ENCODE measurements at places on chromosomes 6 and 20.

GRCh38 chr6:52937908-52938307 is 28.4 kb upstream of the GSTA3 start:
- no peak for DNase-seq

GRCh38 chr20:32858701-32859372 is at the start of gene EFCAB8:
Gene EFCAB8 (plus strand): TSS chr20:32858923. CDS start chr20:32863793, 4,870 bp downstream.
- no peak for DNase-seq

DNA sequence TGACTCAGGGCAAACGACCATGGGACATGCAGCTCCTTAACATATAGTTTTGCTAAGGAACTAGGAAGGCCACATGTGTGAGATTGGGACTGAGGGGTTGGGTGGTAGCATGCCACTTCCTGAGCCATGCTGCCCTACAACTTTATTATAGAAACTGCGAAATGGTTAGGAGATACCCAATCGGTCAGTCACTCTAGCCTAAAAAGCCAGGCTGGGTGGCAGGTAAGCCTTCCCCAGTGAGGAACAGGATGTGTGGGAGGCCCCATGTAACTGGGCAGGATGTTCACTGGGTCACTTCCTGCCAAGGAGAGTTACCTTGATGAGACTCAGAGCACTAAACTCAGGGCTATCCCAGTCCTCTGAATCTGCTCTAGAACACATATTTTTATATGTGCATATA is 123.5 kb downstream of the MAP3K7 start:
- DNase-seq: no peak

GRCh38 chr20:43448748-43449535 is 8.8 kb upstream of the SRSF6 start:
- DNase-seq: peak; percentile 43

DNA sequence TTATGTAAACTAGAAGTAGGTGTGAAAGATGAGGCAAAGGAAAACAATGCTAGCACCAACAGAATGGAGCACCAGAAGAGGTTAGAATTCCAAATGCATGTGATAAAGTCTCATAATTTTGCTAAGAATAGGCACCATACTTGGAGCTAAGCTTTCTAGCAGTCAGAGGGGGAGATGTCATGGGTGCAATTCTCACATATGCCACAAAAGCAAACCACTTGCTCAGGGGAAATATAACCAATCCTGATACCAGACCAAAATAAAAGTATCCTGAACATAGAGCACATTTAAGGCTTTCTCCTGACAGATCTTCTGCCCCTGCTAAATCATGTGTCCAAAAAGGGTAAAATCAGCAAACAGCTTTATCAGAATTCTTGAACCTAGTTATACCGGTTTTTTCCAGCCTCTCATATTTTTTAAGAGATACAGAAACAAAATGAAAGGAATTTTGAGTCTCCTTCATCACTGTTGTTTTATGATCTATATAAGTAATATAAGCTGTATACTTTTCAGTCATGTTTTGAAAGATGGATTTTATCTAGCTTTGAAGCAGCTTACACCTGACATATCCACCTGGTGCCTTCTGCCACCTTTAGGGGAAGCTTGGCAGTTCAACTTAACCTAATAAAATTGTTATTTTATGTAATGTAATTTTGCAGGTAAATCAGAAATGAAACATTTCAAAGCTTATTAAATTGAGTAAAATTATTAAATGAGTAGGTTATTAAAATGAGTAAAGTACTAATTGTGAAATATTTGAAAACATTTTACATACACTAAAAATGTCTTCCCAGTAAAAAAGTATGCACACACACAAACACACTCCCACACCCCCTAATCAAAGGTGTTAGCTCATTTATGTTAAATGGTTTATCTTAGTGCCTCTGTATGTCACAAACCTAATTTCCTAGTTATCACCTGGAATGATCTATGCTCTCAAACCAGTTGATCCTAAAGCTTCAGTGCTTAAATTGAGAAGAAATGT is 2.8 kb downstream of the SPO11 start:
- no peak for DNase-seq

GRCh38 chr6:116102873-116103272 is 2.2 kb downstream of the NT5DC1 start:
- DNase-seq: no peak

DNA sequence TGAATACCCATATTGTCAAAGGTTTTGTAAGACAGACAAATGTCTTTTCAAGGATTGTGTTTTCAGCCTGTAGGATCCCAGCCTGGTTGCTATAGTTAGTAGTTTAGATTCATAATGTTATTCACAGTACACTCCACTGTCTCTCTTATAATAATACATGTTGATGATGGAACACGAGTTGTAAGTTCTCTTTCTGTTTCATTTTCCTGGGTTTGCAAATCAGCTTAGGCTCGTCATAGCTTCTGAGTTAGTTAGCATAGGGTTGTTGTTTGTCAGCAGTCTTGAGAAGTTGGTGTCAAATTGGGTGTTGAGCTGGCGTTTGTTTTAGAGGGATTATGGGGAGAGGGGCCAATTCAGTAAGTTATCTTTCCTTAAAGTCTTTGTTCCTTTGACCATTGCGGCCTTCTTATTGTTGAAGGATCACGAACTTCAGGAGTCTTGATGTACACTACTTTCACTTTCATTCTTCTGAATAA is 45.8 kb downstream of the QKI start:
- DNase-seq: peak; percentile 22

- DNase-seq: no peak
Observed at GRCh38 chr20:15022921-15023320, 685.5 kb upstream of the FLRT3 start.

DNA sequence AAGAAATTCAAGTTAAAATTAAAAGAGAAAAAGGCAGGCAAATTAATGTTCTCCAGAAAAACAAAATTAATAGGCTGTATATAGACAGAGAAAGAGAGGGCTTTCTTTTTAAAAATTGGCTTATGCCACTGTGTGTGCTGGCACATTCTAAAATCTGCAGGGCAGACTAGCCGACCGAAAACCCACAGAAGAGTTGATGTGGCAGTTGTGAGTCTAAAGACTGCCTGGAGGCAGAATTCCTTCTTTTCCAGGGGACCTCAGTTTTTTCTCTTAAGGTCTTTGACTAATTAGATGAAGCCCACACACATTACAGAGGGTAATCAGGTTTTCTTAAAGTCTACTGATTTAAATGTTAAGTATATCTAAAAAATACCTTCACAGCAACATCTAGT is 85.7 kb downstream of the GJA1 start:
- no peak for DNase-seq

DNA sequence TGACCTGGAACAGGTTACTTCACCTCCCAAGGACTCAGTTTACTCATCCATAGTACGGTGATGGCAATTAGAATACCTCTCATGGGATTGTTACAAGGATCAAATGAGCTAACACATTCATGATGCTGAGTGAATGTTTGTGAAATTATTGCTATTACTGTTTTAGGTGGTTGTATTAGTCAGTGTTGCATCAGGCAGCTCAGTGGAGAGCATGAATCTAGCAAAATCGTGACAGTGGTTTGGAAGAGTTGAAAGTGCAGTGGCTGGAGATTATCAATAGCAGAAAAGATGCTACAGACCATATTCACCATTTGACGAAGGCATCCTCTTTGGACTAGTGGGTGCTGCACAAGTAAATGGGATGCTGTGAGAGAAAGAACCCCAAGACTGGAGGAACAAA is 50.4 kb upstream of the CTNNBL1 start:
- no peak for DNase-seq

DNA sequence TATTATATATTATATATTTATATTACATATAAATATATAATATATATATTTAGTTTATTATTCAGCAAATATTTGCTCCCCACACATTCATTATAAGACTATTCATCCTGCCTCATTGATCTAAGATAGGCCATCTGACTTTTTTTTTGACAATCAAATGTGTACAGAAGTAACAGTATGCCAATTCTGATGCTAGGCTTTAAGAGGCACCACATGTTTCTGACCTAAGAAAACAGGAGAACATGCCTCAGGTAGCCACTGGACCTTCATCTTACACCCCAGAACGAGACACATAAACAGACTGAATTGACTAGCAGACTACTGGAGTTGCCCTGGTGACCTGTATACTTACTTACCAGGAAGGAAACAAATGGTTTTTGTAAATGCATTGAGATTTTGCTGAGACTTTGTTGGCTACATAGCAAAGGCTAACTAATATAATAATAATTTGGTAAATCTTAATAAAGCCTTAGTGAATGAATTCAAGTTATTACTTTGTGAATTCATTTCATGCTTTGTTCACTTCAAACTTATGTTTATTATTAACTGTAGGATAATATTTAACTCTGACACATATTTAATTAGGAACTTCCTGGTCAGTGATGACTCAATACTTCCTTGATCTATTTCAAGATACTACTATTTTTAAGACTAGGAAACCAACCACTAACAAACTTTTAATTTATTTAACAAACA is 13.4 kb upstream of the MYO6 start:
- DNase-seq: no peak

GRCh38 chr20:4942331-4942730 is 59.0 kb downstream of the SLC23A2 start:
- DNase-seq: no peak

DNA sequence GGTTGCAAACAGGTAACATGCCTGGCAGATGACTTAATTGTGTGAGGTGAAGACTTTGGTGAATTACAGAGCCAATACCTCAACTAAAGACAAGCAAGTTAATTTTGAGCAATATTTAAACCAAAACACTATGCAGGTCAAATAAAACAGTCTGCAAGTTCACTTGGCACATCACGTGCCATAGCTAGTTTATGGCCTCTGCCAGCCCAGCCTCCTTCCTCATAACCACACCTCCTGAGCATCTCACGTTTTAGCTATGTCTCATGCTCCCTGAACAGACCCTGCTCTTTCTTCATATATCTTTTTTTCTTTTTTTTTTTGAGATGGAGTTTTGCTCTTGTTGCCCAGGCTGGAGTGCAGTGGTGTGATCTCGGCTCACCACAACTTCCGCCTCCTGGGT is 4.5 kb upstream of the CNBD2 start:
- DNase-seq: no peak

GRCh38 chr6:13248053-13248452 is 80.3 kb downstream of the TBC1D7 start:
- no peak for DNase-seq

DNA sequence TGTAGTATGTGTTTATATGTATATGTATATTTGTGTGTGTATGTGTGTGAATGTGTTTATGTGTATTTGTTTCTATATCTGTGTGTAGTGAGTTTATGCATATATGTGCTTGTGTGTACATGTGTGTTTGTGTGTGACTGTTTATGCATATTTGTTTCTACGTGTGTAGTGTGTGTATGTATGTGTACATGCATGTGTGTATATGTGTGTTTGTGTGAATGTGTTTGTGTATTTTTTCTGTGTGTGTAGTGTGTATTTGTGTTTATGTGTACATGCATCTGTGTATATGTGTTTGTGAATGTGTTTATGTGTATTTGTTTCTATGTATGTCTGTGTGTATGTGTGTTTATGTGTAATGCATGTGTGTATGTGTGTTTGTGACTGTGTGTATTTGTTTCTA is 12.1 kb upstream of the SMOC2 start:
- DNase-seq: no peak

- DNase-seq: no peak
Observed at GRCh38 chr6:42777126-42777822, 4.6 kb upstream of the BICRAL start.

DNA sequence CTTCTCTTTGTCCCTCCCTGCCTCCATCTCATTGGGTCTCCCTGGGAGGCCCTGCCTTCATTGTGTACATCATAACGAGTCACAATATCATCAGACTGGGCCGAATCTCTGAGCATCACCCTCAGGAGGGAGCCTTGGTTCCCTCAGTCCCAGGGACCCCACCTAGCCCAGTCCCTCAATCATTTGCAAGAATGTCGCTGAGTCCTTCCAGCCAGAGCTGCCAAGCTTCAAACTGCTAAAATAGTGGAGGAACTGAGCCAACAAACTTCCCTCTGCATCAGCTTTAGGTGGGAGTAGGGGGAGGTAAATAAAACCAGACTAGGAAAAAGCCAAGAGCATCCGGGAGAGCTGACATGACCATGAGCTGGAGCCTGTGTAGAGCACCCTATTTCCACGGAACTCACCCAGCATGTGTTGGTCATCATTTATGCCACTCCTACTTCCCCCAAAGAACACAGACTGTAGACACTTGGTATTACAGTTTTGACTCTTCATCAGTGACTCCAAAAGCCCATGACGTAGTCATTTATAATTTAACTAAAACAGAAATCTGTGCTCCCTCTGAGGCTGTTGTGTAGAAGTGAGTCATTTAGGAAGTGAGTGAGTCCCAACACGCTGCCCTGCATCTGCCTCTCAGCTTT is 28.8 kb upstream of the IL17A start:
- peak; percentile 43 for DNase-seq

GRCh38 chr6:56168596-56168995 is 78.8 kb downstream of the COL21A1 start:
- DNase-seq: no peak

DNA sequence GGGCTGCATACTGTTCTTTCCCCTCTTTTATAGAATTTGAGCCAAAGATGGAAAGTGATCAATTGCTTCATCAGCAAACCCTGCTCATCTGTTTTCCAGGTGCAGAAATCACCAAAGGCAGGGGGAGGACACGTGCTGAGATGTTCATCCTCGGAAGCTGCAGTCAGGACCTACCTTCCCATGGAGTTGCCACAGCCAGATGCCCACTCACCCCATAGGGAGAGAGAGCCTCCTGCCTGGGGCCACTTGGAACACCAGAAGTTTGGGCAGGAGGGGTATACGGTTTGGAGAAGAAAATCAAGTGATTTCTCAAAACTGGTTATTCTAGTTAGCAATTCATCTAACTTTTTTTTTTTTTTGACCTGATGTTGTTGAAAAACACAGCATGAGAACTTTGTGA is 5.3 kb upstream of the CST7 start:
- DNase-seq: no peak

DNA sequence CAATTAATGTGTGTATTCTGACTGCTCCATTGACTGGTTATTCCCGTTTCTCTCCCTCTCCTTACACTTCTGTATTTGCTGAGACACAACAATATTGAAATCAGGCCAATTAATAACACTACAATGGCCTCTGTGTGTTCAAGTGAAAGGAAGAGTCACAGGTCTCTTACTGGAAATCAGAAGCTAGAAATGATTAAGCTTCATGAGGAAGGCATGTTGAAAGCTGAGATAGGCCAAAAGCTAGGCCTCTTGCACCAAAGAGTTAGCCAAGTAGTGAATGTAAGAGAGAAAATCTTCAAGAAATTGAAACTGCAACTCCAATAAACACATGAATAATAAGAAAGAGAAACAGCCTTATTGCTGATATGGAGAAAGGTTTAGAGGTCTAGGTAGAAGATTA is 489.5 kb upstream of the CITED2 start:
- no peak for DNase-seq

- DNase-seq: peak; percentile 82
Observed at GRCh38 chr6:43454290-43454695, 1.1 kb downstream of the DLK2 start.

DNA sequence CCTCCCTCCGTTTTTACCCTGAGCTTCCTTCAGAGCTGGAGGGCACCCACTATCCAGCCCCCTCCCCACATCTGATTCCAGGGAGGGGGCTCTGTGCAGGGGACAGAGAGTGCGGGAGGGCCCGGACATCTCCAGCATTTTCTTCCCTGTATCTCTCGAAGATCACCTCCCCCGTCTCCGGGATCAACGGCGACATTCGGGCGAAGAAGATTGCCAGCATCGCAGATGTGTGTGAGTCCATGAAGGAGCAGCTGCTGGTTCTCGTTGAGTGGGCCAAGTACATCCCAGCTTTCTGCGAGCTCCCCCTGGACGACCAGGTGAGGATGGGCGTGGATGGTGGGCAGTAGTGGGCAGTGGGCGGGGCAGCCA is 58.8 kb downstream of the HNF4A start:
- no peak for DNase-seq

- no peak for DNase-seq
Observed at GRCh38 chr6:35519313-35520015, 6.8 kb upstream of the TULP1 start.
